Immature natural killer cell (primary cell): ENCODE measurements at places on chromosomes 13 and 19. TPM values are rescaled to one million over a fixed set of nuclear protein-coding genes. Genes with fewer than 3 reads are reported as not detected.
A peak's percentile ranks its signal among the peaks of the same experiment; 100 is the strongest.

GRCh38 chr13:36445278-36445677 is 13.0 kb downstream of the CCNA1 start:
- DNase-seq = no peak
- no peaks in the 10 kb centered on the region for H3K36me3 ChIP-seq
- no peak overlapping the region for H3K27ac ChIP-seq
- H3K27me3 ChIP-seq = no peaks in the 10 kb centered on the region

GRCh38 chr13:114339857-114340534 is 25.7 kb downstream of the CHAMP1 start:
- peaks cover 29% of the 10 kb centered on the region for H3K27me3 ChIP-seq
- H3K4me3 ChIP-seq = peak overlapping the region; percentile 40
- H3K4me1 ChIP-seq = peaks cover 33% of the 10 kb centered on the region
- peak overlapping the region; percentile 65 for H3K27ac ChIP-seq
- peak; percentile 90 for DNase-seq
- no peaks in the 10 kb centered on the region for H3K36me3 ChIP-seq

DNA sequence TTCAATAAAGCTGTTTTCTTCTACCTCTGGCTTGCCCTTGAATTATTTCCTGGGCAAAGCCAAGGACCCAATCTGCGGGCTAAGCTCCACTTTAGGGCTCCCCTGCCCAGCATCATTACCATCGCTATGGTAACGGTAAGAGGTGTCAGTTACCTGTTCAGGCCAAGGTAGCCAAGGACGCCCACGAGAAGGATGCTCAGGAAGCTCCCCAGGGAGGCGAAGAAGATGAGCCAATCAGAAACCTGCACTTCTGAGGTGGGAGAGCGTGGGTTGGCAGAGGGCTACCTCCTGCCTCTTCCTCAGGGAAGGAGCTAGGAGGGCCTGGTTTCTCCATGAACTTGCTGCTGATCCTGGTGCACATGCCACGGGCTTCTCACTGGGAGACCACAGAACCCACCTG is 24.7 kb downstream of the IL12RB1 start:
- H3K27ac ChIP-seq = no peak overlapping the region
- no peak for DNase-seq
- peaks cover 12% of the 10 kb centered on the region for H3K4me1 ChIP-seq
- peaks cover 12% of the 10 kb centered on the region for H3K36me3 ChIP-seq
- H3K27me3 ChIP-seq = peaks cover 1% of the 10 kb centered on the region
- H3K4me3 ChIP-seq = no peak overlapping the region

DNA sequence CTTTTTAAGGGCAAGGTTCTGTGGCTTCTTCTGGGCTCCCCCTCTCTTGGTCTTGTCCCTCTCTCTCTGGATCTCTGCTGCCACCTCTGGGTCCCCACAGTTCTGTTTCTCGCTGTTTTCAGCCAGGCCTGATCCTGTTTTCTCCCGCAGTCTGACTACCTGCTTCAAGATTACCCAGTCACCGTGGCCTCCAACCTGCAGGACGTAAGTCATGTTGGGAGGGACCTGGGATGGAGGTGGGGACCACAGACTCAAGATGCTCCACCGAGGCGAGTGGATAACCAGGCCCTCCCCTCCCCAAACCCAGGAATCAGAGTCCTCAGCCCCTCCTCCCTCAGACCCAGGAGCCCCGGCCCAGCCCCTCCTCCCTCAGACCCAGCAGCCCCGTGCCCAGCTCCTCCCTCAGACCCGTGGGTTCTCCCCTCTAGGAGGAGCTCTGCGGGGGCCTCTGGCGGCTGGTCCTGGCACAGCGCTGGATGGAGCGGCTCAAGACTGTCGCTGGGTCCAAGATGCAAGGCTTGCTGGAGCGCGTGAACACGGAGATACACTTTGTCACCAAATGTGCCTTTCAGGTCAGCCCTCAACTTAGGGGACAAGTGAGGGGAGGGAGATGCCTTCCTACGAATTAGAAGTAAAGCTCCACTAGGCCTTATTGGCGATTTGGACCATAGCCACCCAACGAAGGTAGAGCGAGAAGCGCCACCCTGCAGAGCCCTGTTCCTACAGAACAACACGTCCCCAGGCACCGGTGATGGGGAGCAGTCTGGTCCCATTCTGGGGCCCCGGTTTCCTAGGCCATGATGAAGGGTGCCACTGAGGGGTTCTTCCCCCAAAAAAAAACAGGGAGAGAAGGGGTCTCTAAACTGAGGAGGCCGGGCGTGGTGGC is 2.2 kb downstream of the FLT3LG start:
- DNase-seq = no peak
- H3K27ac ChIP-seq = peak overlapping the region; percentile 97
- H3K36me3 ChIP-seq = peaks cover 2% of the 10 kb centered on the region
- peaks cover 43% of the 10 kb centered on the region for H3K4me1 ChIP-seq
- H3K27me3 ChIP-seq = peaks cover 5% of the 10 kb centered on the region

DNA sequence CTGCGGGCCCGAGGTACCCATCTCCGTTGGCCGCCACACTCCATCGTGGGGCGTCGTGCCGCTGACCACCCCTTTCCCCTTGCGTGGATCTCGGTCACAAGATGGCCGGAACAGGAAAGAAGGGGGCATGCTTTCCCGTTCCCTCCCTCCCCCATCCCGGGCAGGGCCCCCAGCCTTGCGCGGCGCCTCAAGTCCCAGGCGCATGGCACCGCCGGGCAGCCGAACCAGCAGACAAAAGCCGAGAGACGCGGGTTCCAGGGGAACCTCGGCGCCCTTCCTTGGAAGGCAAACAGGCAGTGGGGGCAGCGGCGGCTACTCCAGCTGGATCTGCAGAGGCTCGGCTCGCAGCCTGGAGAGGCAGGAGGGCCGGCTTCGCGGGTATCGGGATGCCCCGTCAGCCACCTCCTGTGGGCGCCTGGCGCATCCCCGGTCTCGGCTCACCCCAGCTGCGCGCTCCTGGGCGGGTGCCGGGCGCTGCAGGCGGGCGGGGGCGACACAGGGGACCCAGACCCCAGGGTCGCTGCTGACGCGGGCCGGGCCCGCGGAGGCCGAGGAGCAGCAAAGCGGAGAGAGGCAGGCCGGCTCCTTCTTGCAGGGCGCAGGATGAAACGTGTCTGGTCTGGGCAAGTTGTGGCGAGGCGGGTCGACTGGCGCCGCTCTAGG is 439 bp downstream of the DZIP1 start:
- H3K4me1 ChIP-seq = peaks cover 16% of the 10 kb centered on the region
- H3K36me3 ChIP-seq = no peaks in the 10 kb centered on the region
- peaks cover 13% of the 10 kb centered on the region for H3K27me3 ChIP-seq

Gene KLC3
- not detected for polyA plus RNA-seq

DNA sequence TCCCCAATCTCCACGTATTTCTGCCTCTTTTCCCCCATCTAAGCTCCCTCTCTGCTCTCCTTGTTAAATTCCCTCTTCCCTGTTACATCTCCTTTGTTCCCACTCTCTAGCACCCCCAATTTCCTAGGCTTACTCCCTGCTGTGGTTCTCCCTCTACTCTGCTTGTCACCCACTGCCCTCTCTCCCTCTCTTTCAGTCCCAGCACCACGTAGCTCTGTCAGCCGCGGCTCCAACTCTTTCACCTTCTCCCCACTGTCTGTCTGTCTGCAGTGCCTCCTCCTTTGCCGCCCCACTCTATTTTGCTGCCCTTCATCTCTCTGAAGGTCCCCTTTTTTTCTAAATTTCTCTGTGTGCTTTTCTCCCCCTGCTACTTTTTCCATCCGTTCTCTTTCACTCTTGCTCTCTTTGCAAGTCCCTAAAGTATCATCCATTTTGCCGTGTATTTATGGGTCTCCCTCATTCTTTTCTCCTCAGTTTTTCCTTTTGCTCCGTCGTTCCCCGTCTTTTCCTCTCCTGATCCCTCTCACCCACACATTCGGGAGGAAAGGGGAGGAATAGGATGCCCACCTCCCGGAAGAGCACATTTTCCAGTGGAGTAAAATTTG is 937 bp downstream of the ZNF841 start:
- H3K27ac ChIP-seq = peak overlapping the region; percentile 99
- H3K36me3 ChIP-seq = peaks cover 33% of the 10 kb centered on the region
- peaks cover 13% of the 10 kb centered on the region for H3K27me3 ChIP-seq
- peaks cover 53% of the 10 kb centered on the region for H3K4me1 ChIP-seq

DNA sequence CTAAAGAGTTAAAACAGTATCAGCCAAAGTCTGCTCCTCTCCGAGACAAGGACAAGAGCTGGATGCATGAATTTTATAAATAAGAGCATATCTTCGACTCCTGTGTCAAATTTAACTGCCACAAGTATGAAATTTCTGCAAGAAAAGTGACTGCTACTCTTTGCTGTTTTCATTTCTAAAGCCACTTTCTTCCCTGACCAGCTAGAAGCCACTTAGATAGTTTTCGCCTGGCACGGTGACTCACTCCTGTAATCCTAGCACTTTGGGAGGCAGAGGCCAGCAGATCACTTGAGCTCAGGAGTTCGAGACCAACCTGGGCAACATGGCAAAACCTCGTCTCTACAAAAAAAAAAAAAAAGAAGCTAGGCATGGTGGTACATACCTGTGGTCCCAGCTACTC is 61.3 kb downstream of the ENOX1 start:
- DNase-seq = no peak
- H3K4me3 ChIP-seq = no peak overlapping the region
- H3K27me3 ChIP-seq = peaks cover 4% of the 10 kb centered on the region
- no peak overlapping the region for H3K27ac ChIP-seq
- no peaks in the 10 kb centered on the region for H3K4me1 ChIP-seq

DNA sequence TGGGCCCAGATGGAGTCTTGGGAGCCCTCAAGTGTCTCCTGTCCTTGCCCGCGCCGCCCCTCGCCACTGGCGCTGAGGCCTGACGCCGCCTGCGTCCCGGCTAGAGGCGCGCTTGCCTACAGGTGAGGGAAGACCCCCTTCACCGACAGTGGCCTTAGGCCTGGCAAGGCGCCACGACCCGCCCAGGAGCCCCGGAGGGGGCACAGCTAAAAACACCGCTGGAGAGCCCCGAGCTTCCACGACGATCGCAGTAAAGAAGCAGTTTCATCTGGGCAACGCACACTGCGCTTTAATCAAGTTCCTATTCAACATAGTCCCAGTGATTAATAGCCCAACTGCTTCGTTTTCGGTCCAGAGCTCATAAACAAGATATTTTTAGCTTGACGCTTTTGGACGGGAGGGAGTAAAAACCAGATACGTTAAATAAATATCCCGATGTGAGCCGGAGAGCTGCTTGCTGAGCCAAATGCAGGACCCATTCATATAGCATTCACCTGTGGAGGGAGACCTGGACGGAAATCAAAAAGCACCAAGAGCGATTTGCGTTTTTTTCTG is 1.5 kb upstream of the CEBPA start:
- peaks cover 13% of the 10 kb centered on the region for H3K27me3 ChIP-seq
- H3K4me3 ChIP-seq = peak overlapping the region; percentile 51
- no peaks in the 10 kb centered on the region for H3K36me3 ChIP-seq
- no peaks in the 10 kb centered on the region for H3K4me1 ChIP-seq
- no peak overlapping the region for H3K27ac ChIP-seq

DNA sequence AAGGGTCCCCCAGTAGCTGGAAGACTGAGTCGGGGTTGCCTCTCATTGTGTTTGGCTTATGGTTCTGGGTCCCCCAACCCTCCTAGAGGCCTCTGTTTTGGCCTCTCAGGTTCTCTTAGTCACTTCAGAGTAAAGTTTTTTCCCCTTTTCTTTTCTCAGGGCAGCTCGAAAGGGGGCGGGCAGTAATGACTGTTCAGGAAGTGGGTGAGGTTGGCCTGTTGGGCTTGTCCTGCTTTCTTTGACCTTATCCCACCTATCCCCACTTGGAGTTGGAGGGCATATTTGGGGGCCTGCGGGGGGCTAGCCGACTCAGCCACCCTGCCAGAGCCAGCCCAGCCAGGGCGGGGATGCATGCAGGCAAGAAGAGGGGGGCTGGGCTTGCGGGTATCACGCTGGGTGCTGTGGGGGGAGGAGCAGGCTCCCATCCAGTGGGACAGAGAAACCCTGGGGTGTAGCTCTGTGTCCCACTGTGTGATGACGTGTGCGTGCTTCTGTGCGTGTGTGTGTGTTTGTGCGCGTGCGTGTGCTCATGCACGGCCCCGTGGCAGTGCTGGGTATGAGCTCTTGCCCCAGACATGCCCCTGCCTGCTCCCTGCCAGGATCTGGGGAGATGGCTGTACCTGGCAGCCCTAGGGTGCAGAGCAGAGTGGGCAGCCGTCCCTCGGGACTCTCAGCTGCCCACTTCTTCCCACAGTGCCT is 1.4 kb downstream of the CIC start:
- peak; percentile 66 for DNase-seq
- peaks cover 3% of the 10 kb centered on the region for H3K27me3 ChIP-seq
- H3K27ac ChIP-seq = peak overlapping the region; percentile 99
- peaks cover 8% of the 10 kb centered on the region for H3K36me3 ChIP-seq
- H3K4me3 ChIP-seq = no peak overlapping the region

DNA sequence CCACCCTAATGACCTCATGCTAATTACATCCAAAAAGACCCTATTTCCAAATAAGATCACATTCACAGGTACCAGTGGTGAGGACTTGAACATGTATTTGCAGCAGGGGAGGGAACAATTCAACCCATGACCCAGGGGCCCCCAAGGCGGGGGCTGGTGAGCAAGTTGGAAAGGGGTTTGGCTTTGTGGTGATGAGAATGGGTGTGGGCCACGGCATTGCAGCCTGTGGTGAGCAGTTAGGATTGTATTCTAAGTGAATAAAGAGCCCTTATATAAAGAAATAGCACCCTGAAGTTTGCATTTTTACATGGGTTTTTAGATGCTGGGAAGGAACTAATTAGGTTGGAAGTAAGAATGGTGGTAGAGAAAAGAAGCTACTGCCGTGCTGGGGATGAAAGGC is 694.2 kb downstream of the EFNB2 start:
- no peak for DNase-seq
- peak overlapping the region; percentile 15 for H3K4me3 ChIP-seq
- H3K27ac ChIP-seq = no peak overlapping the region
- H3K27me3 ChIP-seq = peaks cover 2% of the 10 kb centered on the region
- H3K36me3 ChIP-seq = peaks cover 3% of the 10 kb centered on the region

DNA sequence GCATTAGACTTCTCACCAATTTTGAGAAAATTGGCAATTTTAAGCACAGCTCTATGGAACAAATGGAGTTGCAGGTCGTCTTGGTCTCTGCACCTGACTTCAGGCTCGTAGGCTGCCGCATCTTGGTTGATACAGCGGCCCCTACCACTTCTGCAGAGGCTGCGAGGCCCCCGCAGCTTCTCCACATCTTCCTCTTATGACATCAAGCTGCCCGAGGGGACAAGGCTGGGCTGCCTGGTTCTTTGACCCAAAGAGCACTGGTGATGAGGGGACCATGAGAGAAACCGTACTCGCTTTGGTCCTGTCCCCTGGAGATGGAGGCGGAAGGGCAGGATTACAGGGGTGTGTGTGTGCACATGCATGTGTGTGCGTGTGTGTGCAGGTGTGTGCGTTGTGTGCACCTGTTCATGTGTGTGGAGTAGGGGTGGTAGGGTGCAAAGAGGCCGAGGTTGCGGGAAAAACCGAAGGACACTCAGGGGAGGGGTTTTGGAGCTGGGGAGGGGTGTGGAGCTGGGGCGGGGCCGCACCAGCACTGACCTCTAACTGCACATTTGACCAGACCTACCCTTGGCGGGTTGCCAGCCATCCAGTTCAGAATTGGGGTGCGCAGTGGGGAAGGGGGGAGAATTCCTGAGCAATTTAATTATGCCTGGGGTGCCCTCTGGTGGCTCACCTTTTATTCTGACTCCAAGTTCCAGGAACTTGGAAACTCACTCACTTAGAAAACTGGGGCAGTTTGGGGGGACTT is 65.1 kb upstream of the ARHGEF7 start:
- no peak overlapping the region for H3K4me3 ChIP-seq
- no peak for DNase-seq
- H3K27me3 ChIP-seq = peaks cover 2% of the 10 kb centered on the region
- no peaks in the 10 kb centered on the region for H3K36me3 ChIP-seq
- H3K27ac ChIP-seq = no peak overlapping the region
